ENCODE measurements at places on chromosomes 16 and 17.
A peak's percentile ranks its signal among the peaks of the same experiment; 100 is the strongest.

DNA sequence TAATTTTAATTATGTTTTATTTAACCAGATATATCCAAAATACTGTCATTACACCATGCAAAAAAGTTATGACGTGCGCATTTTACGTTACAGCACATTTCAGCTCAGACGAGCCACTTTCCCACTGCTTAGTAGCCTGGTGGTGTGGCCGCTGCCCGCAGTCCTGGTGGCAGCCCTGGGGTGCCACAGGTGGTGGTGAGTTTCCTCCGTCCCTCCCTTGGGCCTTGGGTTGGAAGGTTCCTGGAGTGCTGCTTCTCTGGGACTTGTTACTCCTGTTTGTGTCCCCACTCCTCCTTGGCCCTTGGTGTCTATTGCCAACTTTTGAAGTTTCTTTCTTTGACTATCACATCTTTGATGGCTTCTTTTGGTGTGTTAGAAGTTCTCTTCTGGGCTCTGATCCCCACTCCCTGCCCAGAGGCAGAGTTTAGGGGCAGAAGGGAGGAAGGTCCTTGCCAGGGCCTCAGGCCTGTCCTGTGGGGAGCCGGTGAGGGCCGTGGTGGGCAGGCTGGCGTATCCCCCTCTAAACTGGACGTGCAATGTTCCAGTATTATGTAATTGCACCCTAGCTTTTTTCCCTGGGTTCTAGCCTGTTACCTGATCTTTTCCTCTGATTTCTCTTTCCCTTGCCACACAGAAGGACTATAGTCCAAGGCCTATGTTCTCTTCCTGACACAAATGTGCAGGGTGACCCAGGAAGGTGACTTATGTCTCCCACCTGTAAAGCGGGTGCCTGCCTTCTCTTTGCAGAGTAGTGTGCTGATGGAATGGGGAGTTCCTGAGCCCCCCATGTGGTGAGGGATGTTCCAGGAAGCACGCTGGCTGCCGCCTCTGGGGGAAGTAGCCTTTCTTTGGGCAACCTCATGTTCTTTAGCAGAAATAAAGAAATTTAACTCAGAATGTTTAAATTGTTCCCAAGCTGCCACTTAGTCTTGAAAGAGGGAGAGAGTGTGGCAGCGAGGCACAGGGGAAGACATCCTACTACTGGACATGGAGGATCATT, 8.4 kb downstream of the MPRIP start:
- H3K36me3 ChIP-seq, result no peaks in the 10 kb centered on the region
- no peak for DNase-seq
- no peaks in the 10 kb centered on the region for H3K27me3 ChIP-seq
- no peak overlapping the region for H3K4me3 ChIP-seq

GRCh38 chr17:20087538-20088250, 78.5 kb downstream of the SPECC1 start:
- no peak overlapping the region for H3K4me3 ChIP-seq
- no peak for DNase-seq
- no peaks in the 10 kb centered on the region for H3K4me1 ChIP-seq
- H3K27me3 ChIP-seq, result peaks cover 4% of the 10 kb centered on the region
- no peak overlapping the region for H3K27ac ChIP-seq

DNA sequence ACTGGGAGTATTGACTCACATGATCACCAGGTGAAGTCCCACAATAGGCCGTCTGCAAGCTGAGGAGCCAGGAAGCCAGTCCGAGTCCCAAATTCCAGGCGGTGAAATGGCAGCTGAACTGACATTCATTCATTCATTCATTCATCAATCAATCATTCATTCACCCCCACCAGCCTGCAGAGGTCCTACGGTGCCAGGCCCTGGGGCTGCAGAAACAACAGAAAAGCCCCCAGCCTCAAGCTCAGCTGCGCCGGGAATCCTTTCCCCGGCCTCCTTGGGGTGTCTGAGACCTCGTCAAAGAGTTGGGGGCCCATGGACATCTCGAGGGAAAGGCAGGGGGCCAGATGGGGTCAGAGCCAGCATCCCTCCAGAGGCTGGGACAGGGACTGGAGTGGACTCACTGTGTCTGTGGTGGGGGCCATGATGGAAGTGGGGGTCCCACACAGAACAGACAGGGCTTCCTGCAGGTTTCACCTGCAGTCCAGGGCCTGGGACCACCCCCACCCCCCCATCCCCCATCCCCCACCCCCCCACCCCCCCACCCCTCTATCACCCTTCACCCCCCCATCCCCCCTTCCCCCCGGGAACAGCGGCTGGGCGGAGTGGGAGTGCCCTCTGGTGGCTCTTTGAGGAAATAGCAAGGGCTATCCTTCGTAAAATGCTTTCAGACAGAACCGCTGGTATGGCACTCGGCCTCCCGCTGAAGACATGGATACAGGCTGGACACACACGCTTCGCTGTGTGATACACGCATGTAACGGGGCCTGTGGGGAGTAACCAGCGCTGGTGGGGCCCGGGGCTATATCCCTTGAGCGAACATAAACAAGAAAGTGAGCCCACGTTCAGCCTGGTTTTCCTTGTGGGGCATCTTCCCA, 8.5 kb upstream of the ZC3H18 start:
- no peak overlapping the region for H3K27ac ChIP-seq
- no peaks in the 10 kb centered on the region for H3K36me3 ChIP-seq
- peaks cover 22% of the 10 kb centered on the region for H3K27me3 ChIP-seq

GRCh38 chr16:17307504-17307903, 163.3 kb downstream of the XYLT1 start:
- DNase-seq, result no peak
- H3K36me3 ChIP-seq, result peaks cover 5% of the 10 kb centered on the region
- no peak overlapping the region for H3K4me3 ChIP-seq
- H3K4me1 ChIP-seq, result peaks cover 44% of the 10 kb centered on the region

DNA sequence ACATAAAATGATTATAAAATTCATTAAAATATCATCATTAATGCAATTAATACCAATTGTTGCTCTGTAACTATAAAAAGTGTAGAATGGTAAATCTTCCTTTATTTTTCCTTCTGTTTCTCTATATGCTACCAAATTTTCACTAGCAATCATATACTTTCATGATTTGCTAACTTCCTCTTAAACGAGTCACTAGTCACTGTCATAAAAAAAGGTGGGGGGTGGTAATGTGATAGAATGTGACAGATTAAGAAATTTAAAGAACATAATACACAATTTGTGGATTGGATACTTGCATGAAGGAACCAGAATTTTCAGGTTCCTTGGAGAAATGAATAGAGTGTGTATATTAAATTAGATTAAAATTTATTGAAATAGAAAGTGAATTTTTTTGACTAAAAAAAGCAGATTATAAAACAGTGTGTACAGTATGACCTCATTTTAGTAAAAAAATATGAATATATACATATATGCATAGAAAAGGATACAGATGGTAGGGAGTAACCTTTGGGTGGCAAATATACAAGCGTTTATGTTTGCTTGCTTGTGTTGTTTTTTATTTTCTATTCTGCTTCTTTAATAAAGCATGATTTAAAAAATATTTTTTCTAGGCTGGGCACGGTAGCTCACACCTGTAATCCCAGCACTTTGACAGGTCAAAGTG, 56.7 kb upstream of the C17orf78 start:
- H3K27ac ChIP-seq, result no peak overlapping the region
- H3K4me3 ChIP-seq, result no peak overlapping the region
- H3K4me1 ChIP-seq, result no peaks in the 10 kb centered on the region
- H3K36me3 ChIP-seq, result peaks cover 23% of the 10 kb centered on the region

GRCh38 chr17:74324521-74324920, 1.5 kb upstream of the KIF19 start:
- no peak overlapping the region for H3K4me3 ChIP-seq
- no peak for DNase-seq
- H3K4me1 ChIP-seq, result no peaks in the 10 kb centered on the region
- no peak overlapping the region for H3K27ac ChIP-seq
- H3K36me3 ChIP-seq, result no peaks in the 10 kb centered on the region
- peaks cover 53% of the 10 kb centered on the region for H3K27me3 ChIP-seq

- H3K27ac ChIP-seq, result peak overlapping the region; percentile 74
- no peak for DNase-seq
- H3K36me3 ChIP-seq, result no peaks in the 10 kb centered on the region
- H3K4me3 ChIP-seq, result peak overlapping the region; percentile 59
- H3K27me3 ChIP-seq, result no peaks in the 10 kb centered on the region
- peaks cover 43% of the 10 kb centered on the region for H3K4me1 ChIP-seq
Observed at GRCh38 chr17:77888242-77889134, 70.0 kb upstream of the TNRC6C start.

GRCh38 chr17:222172-222571, 40.7 kb upstream of the DOC2B start:
- no peak overlapping the region for H3K4me3 ChIP-seq
- no peaks in the 10 kb centered on the region for H3K27me3 ChIP-seq
- H3K27ac ChIP-seq, result no peak overlapping the region
- no peaks in the 10 kb centered on the region for H3K4me1 ChIP-seq
- no peak for DNase-seq

DNA sequence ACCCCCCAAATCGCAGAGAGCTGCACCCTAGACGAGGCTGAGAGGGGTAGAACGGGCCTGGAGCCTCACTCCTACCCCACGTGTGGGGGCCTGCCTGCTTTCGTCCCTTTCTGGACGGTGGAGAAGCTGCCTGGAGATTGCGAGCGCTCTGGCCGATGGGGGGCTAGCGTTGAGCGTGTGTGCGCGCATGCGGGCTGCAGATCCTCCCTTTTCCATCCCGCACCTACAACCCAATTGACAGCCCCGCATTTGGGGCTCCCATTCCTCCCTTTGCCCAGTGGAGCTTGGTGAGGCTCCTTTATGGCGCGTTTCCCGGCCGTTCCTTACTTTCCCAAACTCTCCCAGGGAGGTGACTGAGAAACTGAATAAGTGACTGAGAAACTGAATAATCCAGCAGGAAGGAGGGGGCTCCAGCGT, 907 bp upstream of the ESRP2 start:
- H3K36me3 ChIP-seq, result no peaks in the 10 kb centered on the region
- no peaks in the 10 kb centered on the region for H3K27me3 ChIP-seq
- H3K4me3 ChIP-seq, result peak overlapping the region; percentile 87
- peaks cover 30% of the 10 kb centered on the region for H3K4me1 ChIP-seq

DNA sequence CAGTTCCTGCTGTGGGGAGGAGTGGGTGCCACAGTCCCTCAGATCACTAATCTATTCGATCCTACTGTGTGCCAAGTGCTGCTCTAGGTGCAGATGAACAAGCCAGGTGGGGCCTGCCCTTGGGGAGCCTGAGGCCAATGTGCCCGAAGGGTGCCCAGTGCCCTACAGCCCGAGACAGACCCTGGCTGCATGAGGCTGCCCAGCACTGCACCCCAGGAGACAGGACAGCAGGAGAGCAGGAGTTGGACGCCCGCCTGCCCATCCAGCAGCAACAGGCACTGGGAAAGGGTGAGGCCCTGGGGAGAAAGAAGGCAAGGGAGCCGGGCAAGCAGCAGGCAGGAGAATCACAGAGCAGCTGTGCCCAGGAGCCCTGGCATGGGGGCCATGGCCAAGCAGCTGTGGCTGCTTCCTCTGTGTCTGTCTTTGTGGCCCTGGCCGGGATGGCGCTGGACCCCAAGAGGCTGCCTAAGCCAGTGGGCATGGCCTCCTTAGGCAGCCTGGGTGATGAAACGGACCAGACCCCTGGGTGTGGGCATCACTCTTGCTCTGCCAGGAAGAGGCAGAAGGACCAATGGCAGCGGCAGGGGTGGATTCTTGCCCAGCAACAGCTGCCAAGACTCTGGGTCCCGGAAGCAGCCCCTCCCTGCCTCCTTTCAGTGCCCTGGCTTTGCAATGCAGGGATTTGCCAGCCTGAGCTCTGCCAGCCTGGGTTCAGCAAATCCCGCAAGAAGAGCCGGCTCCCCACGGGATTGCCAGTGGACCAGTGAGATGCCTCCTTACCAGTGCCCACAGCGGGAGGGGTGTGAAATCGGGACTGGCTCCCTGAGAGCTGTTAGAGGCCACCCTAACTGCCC, 179.6 kb upstream of the TNRC6C start:
- H3K4me3 ChIP-seq, result no peak overlapping the region
- peaks cover 3% of the 10 kb centered on the region for H3K36me3 ChIP-seq
- no peaks in the 10 kb centered on the region for H3K27me3 ChIP-seq
- no peak overlapping the region for H3K27ac ChIP-seq
- peaks cover 2% of the 10 kb centered on the region for H3K4me1 ChIP-seq

DNA sequence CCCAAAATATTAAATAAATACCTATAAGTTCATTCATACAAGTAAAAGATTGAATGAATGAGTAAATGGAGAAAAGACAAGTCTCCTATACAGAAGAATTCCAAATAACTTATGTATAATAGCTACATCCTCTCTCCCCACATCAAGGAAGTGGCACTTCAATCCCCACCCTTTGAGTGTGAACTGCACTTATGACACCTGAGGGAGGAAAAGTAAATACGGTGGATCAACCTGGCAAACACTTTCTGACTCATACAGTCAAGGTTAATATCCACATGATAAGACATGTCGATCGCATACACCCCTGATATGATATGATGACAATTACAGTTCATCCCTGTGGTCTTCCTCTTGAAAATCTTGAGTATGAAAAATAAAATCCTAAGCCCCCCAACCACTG, 18.0 kb downstream of the SLFN12L start:
- peaks cover 66% of the 10 kb centered on the region for H3K36me3 ChIP-seq
- no peaks in the 10 kb centered on the region for H3K27me3 ChIP-seq
- H3K4me1 ChIP-seq, result peaks cover 74% of the 10 kb centered on the region
- no peak overlapping the region for H3K27ac ChIP-seq
- no peak for DNase-seq

GRCh38 chr16:643050-643368, 1.4 kb downstream of the MCRIP2 start:
- peaks cover 11% of the 10 kb centered on the region for H3K36me3 ChIP-seq
- no peaks in the 10 kb centered on the region for H3K27me3 ChIP-seq
- H3K4me3 ChIP-seq, result peak overlapping the region; percentile 83

- no peak overlapping the region for H3K27ac ChIP-seq
- no peak overlapping the region for H3K4me3 ChIP-seq
- DNase-seq, result no peak
- H3K27me3 ChIP-seq, result no peaks in the 10 kb centered on the region
- H3K36me3 ChIP-seq, result peaks cover 5% of the 10 kb centered on the region
- H3K4me1 ChIP-seq, result no peaks in the 10 kb centered on the region
Observed at GRCh38 chr17:4893272-4893671, 6.1 kb upstream of the C17orf107 start.

DNA sequence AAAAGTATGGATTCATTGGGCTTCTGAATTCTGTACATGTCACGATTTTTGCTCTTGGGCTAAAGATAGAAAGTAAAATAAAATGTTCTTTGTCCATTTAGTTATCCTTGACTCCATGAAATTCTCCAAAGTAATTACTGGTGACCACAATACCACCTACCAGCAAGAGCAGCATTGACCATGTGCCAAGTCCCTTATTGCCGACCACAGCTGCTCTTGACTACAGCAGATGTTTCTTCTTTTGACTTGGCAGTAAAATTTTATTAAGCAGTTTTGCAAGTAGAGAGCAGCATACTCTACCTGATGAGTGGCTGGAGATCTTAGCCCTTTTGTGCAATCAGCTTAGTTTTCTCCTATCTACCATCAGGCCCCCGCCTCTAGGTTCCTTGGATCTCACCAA, 152.2 kb upstream of the TBX2 start:
- no peak for DNase-seq
- no peak overlapping the region for H3K4me3 ChIP-seq
- H3K27ac ChIP-seq, result no peak overlapping the region
- H3K36me3 ChIP-seq, result peaks cover 2% of the 10 kb centered on the region
